H9 (cell line): ENCODE measurements at places on chromosomes 4 and X. TPM values are rescaled to one million over a fixed set of nuclear protein-coding genes. Genes with fewer than 3 reads are reported as not detected.

GRCh38 chr4:37538931-37539330 lies 147.2 kb downstream of the RELL1 start:
- peaks cover 4% of the 10 kb centered on the region; the same call in 1 of the 2 replicates for H3K4me1 ChIP-seq
- no peaks in the 10 kb centered on the region for H3K27me3 ChIP-seq
- H3K36me3 ChIP-seq: no peaks in the 10 kb centered on the region
- H3K27ac ChIP-seq: no peak overlapping the region
- no peak overlapping the region for H3K4me3 ChIP-seq

- no peak overlapping the region for H3K4me3 ChIP-seq
- no peaks in the 10 kb centered on the region for H3K27me3 ChIP-seq
- H3K36me3 ChIP-seq: peaks cover 3% of the 10 kb centered on the region; the same call in 2 of the 3 replicates
Measured at GRCh38 chr4:151888367-151888866, 127.6 kb upstream of the GATB start.

- no peak overlapping the region for H3K4me3 ChIP-seq
- no peaks in the 10 kb centered on the region for H3K36me3 ChIP-seq
- no peak for DNase-seq
- no peaks in the 10 kb centered on the region for H3K27me3 ChIP-seq
Measured at GRCh38 chrX:27229721-27230120, 233.4 kb downstream of the PPP4R3C start.

GRCh38 chr4:48706736-48707135 lies 73.3 kb downstream of the FRYL start:
- no peak for DNase-seq
- H3K36me3 ChIP-seq: peaks cover 30% of the 10 kb centered on the region
- no peaks in the 10 kb centered on the region for H3K27me3 ChIP-seq
- no peak overlapping the region for H3K27ac ChIP-seq
- peaks cover 3% of the 10 kb centered on the region for H3K4me1 ChIP-seq

- H3K4me1 ChIP-seq: no peaks in the 10 kb centered on the region
- H3K36me3 ChIP-seq: no peaks in the 10 kb centered on the region
- DNase-seq: peak; percentile 85
- no peak within 1 kb of the TSS for H3K27ac ChIP-seq
- no peaks in the 10 kb centered on the region for H3K27me3 ChIP-seq
Measured at GRCh38 chr4:143336781-143337599, at the start of gene GAB1. GAB1 (plus strand) TSS chr4:143336876; CDS start chr4:143337189, 313 bp downstream.

DNA sequence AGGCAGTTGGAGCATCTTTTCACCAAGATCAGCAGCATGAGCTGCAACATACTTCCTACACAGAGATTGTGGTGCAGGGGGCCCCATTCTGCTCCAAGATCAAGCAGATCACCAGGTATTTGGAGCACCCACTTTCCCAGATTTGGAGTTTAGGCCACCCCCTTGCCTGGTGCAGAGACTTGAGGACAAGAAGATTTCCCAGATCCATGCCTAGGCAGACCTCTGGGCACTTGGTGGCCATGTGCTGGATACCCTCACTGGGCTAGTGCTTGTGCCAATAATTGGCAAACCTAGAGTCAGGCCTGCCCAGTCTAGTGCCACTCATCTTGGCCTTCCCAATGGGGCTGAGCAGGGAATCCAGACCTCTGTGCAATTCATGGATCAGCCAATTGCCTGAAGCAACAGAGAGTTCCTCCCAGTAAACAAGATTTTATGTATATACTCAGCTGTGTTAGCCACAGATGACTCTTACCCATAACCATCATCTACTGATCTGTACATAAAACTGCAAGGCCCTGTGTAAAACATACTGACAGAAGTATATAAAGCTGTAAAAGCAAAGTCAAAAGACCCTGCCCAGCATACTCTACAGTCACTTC lies 228.4 kb upstream of the EMCN start:
- peaks cover 4% of the 10 kb centered on the region for H3K36me3 ChIP-seq
- H3K4me1 ChIP-seq: no peaks in the 10 kb centered on the region
- no peak overlapping the region for H3K27ac ChIP-seq
- H3K4me3 ChIP-seq: no peak overlapping the region
- DNase-seq: no peak

GRCh38 chr4:41146196-41146595 lies 68.1 kb downstream of the APBB2 start:
- H3K36me3 ChIP-seq: 0 out of 3 replicates have a peak, but pooled peaks cover 4% of the 10 kb centered on the region
- no peak overlapping the region for H3K4me3 ChIP-seq
- H3K27ac ChIP-seq: no peak overlapping the region
- no peaks in the 10 kb centered on the region for H3K27me3 ChIP-seq
- no peaks in the 10 kb centered on the region; the same call in 1 of the 2 replicates for H3K4me1 ChIP-seq

- no peak overlapping the region for H3K27ac ChIP-seq
- no peaks in the 10 kb centered on the region for H3K36me3 ChIP-seq
- H3K27me3 ChIP-seq: no peaks in the 10 kb centered on the region
- no peak overlapping the region for H3K4me3 ChIP-seq
- no peaks in the 10 kb centered on the region for H3K4me1 ChIP-seq
Measured at GRCh38 chr4:7226439-7226838, 34.1 kb downstream of the SORCS2 start.

- H3K27ac ChIP-seq: no peak overlapping the region
- H3K36me3 ChIP-seq: no peaks in the 10 kb centered on the region
- H3K27me3 ChIP-seq: no peaks in the 10 kb centered on the region
- no peak for DNase-seq
- H3K4me1 ChIP-seq: peaks cover 2% of the 10 kb centered on the region; the same call in 1 of the 2 replicates
- no peak overlapping the region for H3K4me3 ChIP-seq
Measured at GRCh38 chr4:101958547-101958946, 168.0 kb downstream of the BANK1 start.

- no peaks in the 10 kb centered on the region for H3K4me1 ChIP-seq
- H3K27ac ChIP-seq: no peak overlapping the region
- H3K36me3 ChIP-seq: no peaks in the 10 kb centered on the region
- peak; percentile 64 for DNase-seq
- no peak overlapping the region for H3K4me3 ChIP-seq
Measured at GRCh38 chrX:48493890-48494364, 14.9 kb upstream of the PORCN start.

DNA sequence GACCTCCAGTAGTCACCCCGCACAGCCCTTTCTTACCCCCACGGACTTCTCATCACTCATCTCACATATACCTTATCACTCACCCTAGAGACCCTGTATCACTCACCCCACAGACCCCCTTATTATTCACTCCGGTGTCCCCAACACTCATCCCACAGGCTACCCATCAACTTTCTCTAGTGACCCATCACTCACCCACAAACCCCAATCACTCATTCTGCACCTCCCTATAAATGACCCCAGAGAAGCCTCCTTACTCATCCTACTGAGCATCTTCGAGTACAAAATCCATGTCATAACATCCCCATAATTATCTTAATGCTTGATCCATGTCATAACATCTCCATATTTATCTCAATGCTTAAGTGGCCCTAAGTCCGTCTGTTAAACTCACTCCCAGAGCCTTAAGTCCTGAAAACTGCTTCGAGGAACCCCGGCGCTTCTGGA lies 934 bp downstream of the ZNF41 start:
- no peak for DNase-seq
- no peak overlapping the region for H3K27ac ChIP-seq
- H3K4me1 ChIP-seq: no peaks in the 10 kb centered on the region
- peak overlapping the region; percentile 88 for H3K4me3 ChIP-seq

- no peaks in the 10 kb centered on the region for H3K27me3 ChIP-seq
- no peaks in the 10 kb centered on the region for H3K36me3 ChIP-seq
- no peak overlapping the region for H3K4me3 ChIP-seq
Measured at GRCh38 chr4:152106781-152107321, 346.0 kb upstream of the GATB start.

DNA sequence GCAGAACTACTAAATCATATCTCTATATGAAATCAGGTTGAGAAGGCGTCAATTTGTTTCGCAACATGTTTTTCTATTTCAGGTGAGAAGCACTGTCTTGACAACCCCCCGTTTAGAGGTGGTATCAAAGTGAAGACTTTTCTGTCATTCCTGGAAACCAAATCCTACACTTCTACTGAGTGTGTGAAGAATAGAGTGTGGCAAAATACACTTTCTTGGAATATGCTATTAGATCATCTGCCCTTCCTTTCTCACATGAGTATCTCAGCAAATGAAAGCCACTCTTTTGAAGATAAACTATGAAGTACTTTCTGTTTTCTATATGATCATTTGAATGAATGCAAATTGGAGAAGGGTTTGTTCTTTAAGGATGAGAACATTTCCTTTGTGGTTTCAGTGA lies 174.0 kb upstream of the FMR1 start:
- H3K4me1 ChIP-seq: no peaks in the 10 kb centered on the region; the same call in 1 of the 2 replicates
- H3K27ac ChIP-seq: no peak overlapping the region
- no peak overlapping the region for H3K4me3 ChIP-seq
- no peaks in the 10 kb centered on the region; the same call in 1 of the 2 replicates for H3K36me3 ChIP-seq
- DNase-seq: no peak

DNA sequence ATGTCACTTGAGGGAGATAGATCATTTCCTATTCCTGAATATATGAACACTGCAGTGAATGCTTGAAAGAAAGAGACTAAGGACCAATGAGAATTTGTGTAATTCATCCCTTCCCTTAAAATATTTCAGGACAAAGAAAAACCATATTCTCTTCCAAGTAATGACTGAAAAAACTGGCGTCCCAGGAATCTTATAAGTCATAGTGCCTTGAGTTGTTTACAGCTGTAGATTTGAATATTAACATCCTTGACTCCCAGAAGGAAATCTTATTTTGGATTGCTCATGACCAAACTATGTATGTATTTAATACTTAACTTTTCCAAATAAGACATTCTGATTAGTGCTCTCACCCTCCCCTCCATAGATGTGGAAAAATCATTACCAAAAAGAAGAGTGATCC lies 55.5 kb downstream of the CLDN22 start:
- H3K36me3 ChIP-seq: peaks cover 83% of the 10 kb centered on the region
- no peaks in the 10 kb centered on the region for H3K27me3 ChIP-seq
- H3K4me3 ChIP-seq: no peak overlapping the region
- no peak for DNase-seq
- no peak overlapping the region for H3K27ac ChIP-seq
- H3K4me1 ChIP-seq: no peaks in the 10 kb centered on the region

DNA sequence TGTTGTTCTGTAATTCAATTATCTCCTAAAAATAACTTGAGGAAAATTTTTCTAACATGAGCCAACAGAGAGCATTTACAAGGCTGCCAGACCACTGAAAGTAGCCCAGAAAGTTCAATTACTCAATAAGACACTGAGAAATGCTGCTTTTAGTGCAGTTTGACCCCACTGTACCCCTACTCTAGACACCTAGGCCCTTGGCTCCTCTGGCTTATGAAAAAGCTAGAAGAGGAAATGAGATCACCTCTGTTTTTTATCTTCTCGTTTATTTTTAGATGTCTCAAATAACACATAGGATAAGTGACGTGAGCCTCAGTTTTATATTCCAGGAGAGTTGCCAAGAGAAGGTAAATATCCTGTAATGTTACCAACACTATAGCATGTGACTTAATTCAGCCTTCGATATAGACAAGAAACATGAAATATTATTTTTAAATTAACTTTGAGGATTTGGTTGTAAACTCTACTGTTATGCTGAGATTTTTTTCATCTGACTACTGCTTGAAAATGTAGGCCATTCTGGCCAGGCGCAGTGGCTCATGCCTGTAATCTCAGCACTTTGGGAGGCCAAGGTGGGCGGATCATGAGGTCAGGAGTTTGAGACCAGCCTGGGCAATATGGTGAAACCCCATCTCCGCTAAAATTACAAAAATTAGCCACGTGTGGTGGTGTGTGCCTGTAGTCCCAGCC lies 24.4 kb downstream of the TNIP3 start:
- H3K36me3 ChIP-seq: no peaks in the 10 kb centered on the region
- H3K27ac ChIP-seq: no peak overlapping the region
- no peak overlapping the region for H3K4me3 ChIP-seq
- DNase-seq: no peak
- no peaks in the 10 kb centered on the region for H3K4me1 ChIP-seq

GRCh38 chr4:185742766-185743165 lies 69.2 kb downstream of the SORBS2 start:
- H3K36me3 ChIP-seq: peaks cover 17% of the 10 kb centered on the region
- DNase-seq: no peak
- H3K27me3 ChIP-seq: no peaks in the 10 kb centered on the region
- no peak overlapping the region for H3K4me3 ChIP-seq

- no peaks in the 10 kb centered on the region for H3K27me3 ChIP-seq
- no peak overlapping the region for H3K27ac ChIP-seq
- peaks cover 6% of the 10 kb centered on the region; the same call in 2 of the 3 replicates for H3K36me3 ChIP-seq
- DNase-seq: no peak
Measured at GRCh38 chrX:150465881-150466775, 102.3 kb upstream of the MTM1 start.

DNA sequence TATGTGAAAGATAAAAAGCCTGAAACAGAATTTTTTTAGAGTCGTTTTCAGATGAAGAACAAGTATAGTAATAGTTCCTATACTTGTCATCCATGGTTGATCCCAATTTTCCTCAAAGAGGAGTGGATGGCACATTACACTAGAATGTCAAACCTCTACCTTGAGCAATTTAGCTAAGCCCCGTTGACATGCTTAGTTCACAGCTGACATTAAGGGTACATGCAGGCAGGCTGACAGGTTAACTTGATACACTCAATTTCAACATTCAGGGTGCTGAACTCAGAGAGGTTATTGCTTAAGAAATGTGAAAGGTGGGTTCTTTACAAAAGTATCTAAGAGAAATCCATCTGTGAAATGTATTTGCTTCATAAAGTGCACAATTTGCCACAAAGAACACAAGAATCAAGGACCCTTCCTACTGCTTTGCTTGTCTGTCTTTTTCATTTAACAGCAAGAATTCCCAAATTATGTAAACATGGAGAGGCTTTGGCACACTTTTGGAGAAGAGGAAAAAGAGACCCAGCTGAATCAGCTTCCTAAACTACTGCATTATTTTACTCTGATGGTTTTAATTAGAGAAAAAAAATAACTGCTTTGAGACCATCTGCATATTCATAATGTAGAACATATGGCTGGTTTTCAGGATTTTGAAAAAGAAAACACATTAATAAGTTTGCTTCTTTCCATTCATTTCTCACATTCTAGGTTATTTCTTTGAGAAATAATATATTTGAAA lies 122.5 kb upstream of the DDIT4L start:
- H3K27me3 ChIP-seq: no peaks in the 10 kb centered on the region
- no peak overlapping the region for H3K27ac ChIP-seq
- H3K4me3 ChIP-seq: no peak overlapping the region
- DNase-seq: no peak

GRCh38 chr4:74284053-74284452 lies 24.2 kb upstream of the EPGN start:
- H3K27ac ChIP-seq: no peak overlapping the region
- no peaks in the 10 kb centered on the region for H3K4me1 ChIP-seq
- H3K27me3 ChIP-seq: no peaks in the 10 kb centered on the region
- no peak overlapping the region for H3K4me3 ChIP-seq
- H3K36me3 ChIP-seq: no peaks in the 10 kb centered on the region

The SYTL4 gene
- 0.13 TPM in 1 of 2 replicates, not detected in the other for total RNA-seq

The ATP1B4 gene
- total RNA-seq: not detected in 2 replicates

The TMPRSS11D gene
- not detected in 2 replicates for total RNA-seq

The ITM2A gene
- 27.1 and 29.9 TPM in 2 replicates for total RNA-seq

The TBX22 gene
- 0.55 and 0.81 TPM in 2 replicates for total RNA-seq

The NXF2B gene
- total RNA-seq: not detected in 2 replicates

The SAGE1 gene
- total RNA-seq: not detected in 2 replicates

The HTN3 gene
- total RNA-seq: not detected in 2 replicates
